ENCODE measurements at places on chromosomes 12 and 14.

GRCh38 chr12:59734371-59734770 is 138.5 kb downstream of the SLC16A7 start:
- DNase-seq: no peak

GRCh38 chr14:103013028-103013427 is 44.3 kb downstream of the CDC42BPB start:
- DNase-seq: no peak

DNA sequence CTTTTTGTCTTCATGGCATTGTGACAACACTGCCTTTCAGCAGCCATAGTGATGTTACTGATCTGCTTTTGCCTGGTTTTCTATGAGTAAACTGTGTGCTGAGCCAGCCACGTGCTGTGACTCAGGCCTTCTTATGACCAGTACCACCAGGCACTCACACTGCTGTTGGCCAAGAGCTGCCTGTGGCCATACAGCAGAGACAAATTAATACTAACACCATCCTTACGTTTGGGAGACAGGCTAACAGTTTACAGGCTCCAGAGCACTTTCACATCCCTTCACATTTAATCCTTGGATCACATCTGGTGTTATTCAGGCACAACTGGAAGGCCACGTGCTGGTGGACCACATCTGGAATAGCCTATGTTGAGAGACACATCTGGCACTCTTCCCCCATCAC is 377.9 kb downstream of the CCDC91 start:
- DNase-seq: no peak

DNA sequence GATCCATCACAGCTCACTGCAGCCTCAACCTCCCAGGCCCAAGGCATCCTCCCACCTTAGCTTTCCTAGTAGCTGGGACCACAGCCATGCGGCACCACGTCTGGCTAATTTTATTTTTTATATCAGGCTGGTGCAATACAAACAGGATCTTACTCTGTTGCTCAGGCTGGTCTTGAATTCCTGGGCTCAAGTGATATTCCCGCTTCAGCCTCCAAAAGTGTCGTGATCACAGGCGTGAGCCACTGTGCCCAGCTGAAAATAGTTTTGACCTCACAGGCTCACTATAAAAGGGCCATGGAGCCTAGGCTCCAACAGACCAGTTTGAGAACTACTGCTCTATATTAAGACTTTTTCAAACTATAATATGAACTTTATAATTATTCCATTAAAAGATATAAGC is 37.3 kb downstream of the SNX6 start:
- DNase-seq: no peak

DNA sequence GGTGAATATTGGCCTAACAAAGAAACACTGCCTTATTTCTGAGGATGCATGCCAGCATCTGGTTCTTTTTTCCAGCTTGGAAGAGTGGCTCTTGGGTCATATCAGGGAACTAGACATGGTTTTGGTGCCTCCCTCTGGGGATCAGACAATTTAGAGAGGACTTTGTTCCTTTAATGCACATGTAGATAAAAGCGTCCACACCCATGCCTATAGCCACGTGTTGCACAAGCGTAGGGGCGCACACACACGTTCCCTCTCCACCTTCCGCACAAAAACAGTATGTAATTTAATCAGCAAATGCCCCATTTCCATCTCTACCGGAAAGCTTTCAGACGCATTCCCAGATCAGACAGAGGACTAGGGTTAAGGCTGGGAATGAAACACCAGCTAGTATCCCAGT is 61.7 kb upstream of the RIC8B start:
- DNase-seq: no peak

DNA sequence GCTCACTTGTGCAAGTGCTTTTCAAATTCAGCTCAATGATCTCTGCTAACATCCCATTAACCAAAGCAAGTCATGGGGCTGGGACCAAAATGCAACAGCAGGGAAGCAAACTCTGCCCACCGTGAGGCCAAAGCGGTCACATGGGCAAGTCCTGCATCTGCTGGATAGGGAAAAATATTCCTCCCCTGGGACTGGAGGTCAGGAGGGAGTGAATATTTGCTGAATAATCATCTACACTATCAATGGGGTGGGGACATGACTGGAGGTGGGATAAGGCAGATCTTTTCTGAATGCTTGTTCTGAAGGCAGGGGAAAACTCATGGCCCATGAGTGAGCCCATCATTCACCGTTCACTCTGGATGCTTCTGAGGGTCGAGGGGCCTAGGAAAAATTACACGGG is 45.1 kb upstream of the VRK1 start:
- DNase-seq: no peak

GRCh38 chr14:98769326-98769725 is 502.7 kb downstream of the BCL11B start:
- DNase-seq: no peak

DNA sequence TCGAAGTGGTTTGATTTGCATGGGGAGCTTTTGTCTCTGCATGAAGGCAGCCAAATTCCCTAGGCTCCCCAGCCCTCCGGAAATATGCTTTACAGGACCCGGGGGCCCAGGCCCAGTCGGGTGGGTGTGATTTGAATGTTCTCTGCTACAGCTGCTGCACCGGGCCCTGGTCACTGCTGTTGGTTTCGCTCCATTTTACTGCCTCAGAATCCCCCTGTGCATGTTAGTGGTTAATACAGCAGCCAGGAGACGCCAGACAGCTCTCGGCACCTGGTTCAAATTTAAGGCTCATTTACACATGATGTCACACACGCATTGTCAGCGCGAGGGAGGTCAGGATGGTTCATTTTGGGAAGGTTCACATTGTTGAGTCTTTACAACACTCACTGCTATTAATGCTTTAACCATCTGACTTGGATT is 99.6 kb downstream of the SLC38A6 start:
- DNase-seq: no peak

- DNase-seq: no peak
Observed at GRCh38 chr12:5395443-5396271, 36.3 kb upstream of the NTF3 start.

DNA sequence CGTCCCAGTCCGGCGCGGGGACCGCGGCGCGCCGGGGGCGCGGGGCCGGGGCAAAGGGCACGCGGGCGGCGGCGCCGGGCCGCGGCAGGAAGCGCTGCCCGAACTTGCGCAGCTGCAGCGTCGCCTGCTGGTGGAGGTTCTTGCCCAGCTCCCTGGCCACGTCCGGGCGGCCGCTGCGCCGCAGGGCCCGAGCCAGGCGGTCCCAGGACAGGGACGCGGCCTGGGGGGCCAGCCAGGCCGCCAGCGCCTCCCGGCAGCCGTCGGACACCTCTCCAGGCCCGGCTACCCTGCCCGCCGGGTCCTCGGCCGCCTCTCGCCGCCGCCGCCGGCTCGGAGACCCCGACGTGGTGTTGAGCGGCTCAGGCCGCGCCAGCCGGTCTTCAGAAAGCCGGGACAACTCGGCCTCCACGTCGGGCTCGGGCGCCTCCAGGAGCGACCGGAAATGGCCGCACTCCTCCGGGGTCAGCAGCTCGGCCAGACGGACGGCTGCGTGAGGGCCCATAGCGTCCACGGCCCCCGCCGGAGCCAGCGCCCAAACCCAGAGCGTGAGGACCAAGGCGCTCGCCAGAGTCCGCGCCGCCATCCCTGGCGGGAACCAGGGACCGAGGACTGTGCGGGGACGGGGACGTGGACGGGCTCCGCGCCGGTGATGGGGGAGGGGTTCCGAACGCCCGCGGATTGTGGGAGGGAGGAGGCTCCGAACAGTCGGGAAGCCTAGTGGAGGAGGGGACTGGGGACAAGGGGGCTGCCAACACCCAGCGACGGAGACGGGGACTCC is 34.0 kb downstream of the FIGNL2 start:
- DNase-seq: no peak

GRCh38 chr12:132413931-132414588 is 75.9 kb upstream of the FBRSL1 start:
- DNase-seq: no peak

DNA sequence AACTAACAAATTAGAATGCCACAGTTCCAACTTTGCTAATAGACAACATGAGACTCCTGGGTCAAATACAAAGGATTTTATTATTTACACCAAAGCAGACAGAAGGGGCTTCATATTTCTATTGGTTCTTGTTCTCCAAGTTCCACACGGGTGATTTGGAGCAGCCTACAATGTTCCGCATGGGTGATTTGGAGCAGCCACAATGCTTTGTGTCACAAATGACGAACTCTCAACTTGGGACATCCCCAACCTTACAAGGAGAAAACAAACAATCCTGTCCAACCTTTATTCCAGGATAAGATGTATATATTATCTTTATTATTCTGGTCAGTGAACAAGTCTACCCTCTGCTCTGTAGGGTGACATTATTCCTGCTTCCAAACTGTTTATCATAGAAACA is 694.3 kb upstream of the MGAT4C start:
- DNase-seq: no peak

GRCh38 chr12:53495903-53496751 is 3.1 kb downstream of the MAP3K12 start:
- DNase-seq: no peak

GRCh38 chr12:7716381-7716780 is 5.1 kb downstream of the DPPA3 start:
- no peak for DNase-seq

DNA sequence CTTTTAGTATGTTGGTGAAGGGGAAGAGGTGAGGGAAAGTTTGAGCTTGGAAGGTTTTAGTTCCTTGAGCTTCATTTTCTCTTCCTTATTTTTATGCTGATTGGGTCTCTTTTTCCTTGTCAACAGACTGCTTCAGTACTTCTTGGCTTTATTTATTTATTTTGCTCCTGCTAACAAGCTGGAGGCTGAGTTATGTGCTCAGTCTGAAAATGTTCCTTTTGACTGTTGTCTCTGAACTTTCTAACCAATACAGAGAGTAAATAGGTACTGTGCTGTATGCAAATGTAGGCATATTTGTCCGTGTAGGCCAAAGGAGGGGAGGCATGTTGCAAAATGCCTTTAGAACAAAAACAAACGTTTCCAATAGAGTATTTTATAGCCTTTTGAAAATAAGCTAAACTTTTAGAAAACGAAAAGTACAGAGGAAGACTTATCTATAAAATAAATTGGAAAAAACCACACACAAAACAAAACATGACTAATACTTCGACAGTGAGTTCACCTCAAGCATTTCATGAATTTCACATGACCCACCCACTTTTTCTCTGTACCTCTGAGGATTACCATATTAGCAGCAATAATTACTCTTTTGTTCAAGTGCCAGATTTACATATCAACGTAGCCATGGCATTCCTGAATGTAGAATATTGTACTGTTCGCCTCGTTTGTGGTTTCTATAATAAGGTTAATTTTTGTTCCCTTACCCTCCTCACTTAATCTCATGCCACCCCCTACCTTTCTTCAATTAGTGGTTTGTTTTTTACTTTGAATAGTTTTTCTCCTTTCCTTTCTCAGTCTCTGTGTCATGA is 4.7 kb upstream of the CREBL2 start:
- DNase-seq: no peak

DNA sequence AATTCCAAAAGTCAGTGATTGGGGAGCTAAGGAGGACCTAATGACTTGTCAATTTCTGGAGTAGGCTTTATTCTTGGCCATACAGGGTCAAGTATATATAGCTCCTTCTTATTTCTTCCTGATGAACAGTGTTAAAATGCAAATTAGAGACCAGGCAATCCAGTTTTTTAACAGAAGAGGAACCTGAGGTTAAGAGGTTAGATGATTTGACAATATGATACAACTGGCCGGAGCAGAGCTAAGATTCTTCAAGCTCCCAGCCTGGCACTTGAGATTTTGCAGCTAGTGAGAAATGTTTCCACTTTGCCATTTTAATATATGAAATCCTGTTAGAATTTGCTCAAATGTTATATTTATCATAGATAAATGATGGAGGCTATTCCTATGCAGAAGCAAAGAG is 204.0 kb downstream of the SSPN start:
- no peak for DNase-seq

- DNase-seq: no peak
Observed at GRCh38 chr14:93056840-93057585, 58.7 kb downstream of the ITPK1 start.

DNA sequence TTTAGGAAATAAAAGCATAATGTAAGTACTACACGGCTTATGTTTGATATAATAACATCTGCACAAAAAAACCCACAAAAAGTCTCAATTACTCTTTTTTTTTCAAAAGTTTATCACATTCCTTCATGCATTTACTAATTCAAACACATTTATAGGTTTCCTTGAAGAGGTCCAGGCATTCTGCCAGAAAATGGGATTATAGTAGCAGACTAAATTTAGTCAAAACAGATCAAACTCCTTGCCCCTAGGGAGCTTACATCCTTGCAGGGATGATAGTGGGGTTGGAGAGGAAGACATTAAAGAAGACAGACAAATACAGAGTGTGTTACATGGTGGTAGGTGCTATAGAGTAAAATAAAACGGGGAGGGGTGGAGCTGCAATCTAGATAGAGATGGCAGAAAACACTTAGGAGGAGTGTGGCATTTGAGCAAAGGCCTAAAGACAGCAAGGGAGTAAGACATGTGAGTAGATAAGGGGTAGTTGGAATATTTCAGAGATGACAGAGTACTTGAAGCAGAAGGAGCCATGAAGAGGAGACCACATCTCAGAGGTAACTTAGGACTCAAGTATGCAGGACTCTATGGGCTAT is 266.9 kb downstream of the PPFIA2 start:
- DNase-seq: no peak

DNA sequence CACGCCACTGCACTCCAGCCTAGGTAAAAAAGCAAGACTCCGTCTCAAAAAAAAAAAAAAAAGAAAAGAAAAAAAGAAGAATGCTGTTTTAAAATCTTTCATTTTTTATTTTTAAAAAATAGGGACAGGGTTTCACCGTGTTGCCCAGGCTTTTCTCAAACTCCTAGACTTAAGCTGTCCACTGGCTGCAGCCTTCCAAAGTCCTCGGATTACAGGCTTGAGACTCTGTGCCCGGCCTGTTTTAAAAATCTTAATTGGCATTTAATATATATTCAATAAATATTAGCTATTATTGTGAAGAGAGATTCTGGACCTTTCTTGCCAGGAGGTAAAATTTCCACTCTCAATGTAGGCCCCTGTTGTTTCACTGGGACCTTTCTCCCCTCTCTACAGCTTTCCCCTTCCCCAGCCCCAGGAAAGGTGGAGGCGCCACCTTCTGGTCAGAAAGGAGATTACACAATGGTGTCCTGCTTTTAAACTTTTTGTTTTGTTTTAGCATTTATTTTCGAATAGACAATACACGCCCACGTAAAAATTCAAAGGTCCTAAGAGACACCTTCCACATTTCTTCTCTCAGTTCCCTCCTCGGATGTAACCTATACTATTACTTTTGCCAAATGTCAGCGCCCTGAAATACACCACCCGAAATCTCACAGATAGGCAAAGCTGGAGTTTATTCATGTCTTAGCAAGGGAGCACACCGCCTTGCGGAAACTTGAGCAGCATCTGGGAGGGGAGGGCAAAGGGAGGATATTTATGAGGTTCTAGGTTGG is 23.8 kb upstream of the PHC1 start:
- DNase-seq: no peak

GRCh38 chr12:32501835-32502333 is 102.5 kb downstream of the FGD4 start:
- no peak for DNase-seq
